ENCODE measurements at places on chromosomes 3 and 15. TPM values are rescaled to one million over a fixed set of nuclear protein-coding genes. Genes with fewer than 3 reads are reported as not detected.

CCDC191 gene
- 1.9 TPM for total RNA-seq

CDCP1 gene
- 25.0 TPM for total RNA-seq

HIGD2B gene
- not detected for total RNA-seq

TMIE gene
- not detected for total RNA-seq

SPSB4 gene
- not detected for total RNA-seq

CCDC39 gene
- not detected for total RNA-seq

ITIH4 gene
- total RNA-seq, result 3.7 TPM

BCL2A1 gene
- not detected for total RNA-seq

PCOLCE2 gene
- total RNA-seq, result 1.1 TPM

ACVR2B gene
- 20.8 TPM for total RNA-seq

MME gene
- 0.52 TPM for total RNA-seq

GOLGA8G gene
- not detected for total RNA-seq

SLC7A14 gene
- not detected for total RNA-seq

LRRC15 gene
- 0.16 TPM for total RNA-seq

CELSR3 gene
- 35.4 TPM for total RNA-seq

EPHB3 gene
- 5.6 TPM for total RNA-seq

GOLGA6D gene
- total RNA-seq, result not detected

CCDC9B gene
- 0.95 TPM for total RNA-seq

CNTN3 gene
- total RNA-seq, result not detected

SEMA3G gene
- 0.32 TPM for total RNA-seq

GAP43 gene
- not detected for total RNA-seq

SAMD7 gene
- total RNA-seq, result not detected

AADACL2 gene
- not detected for total RNA-seq

All from Caco-2 (cell line).